ENCODE measurements at places on chromosomes 1 and 21. TPM values are rescaled to one million over a fixed set of nuclear protein-coding genes. Genes with fewer than 3 reads are reported as not detected.

DNA sequence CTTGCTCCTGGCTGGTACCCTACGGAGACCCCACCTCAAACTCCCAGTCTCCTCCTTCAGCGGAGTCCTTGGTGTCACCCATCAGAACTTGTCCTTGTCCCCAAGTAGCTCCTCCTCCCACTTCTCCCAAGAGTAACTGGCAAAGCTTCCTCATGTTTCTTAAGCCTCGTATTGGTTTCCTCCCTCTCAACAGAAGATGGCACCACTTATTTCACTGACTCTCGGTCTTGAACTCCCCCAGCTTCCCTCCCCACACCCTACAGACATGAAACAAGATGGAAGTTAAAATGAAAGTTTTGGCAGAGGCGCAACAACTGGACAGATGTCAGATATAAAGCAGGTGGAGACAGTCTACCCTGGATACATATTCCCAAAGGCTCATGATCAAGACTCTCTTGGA, 13.4 kb downstream of the RAB7B start:
- DNase-seq: no peak

Gene OLFML2B
- 5.3 TPM for total RNA-seq

Gene FCER1A
- total RNA-seq: not detected

Gene RNU1-1
- total RNA-seq: 1,564 TPM

Gene EFNA3
- 0.88 TPM for total RNA-seq

Gene AADACL3
- not detected for total RNA-seq

DNA sequence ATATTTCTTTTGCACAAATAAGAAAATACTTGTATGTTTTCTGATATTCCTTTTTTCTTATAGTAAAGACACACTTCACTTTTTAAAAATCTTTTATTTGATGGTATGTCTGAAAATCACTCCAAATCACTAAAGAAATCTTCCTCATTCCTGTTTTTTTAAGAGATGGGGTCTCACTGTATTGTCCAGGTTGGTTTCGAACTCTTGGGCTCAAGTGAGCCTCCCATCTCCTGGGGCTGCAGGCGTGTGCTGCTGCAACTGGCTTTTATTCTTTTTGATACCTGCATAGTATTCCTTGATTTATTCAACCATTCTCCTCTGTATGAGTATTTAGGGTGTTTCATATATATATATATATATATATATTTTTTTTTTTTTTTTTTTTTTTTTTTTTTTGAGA, 88.1 kb downstream of the OSBPL9 start:
- no peak for DNase-seq

- DNase-seq: no peak
Observed at GRCh38 chr1:226596531-226597165, 48.1 kb downstream of the STUM start.
